ENCODE measurements at places on chromosomes 6 and 20. TPM values are rescaled to one million over a fixed set of nuclear protein-coding genes. Genes with fewer than 3 reads are reported as not detected.

DNA sequence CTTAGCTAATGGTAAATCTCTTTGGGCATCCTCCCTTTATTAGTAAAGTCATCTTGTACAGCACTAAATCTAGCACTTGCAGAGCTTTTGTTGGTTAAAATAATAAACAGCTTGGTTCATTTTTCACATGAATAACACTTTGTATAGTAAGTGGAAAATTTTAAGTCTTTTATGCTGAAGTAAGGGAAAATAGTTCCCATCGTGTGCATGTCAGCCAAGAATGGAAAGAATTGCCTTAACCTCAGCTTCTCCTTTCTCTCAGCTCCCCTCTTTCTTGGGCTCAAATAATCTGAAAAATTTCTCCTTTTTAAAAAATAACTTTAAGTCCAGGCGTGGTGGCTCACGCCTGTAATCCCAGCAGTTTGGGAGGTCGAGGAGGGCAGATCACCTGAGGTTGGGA lies 16.6 kb downstream of the SNRPC start:
- DNase-seq: no peak

GRCh38 chr6:56642366-56643261 lies at the start of gene DST:
Gene DST (minus strand): TSS chr6:56642889.
- peak; percentile 32 for DNase-seq

DNA sequence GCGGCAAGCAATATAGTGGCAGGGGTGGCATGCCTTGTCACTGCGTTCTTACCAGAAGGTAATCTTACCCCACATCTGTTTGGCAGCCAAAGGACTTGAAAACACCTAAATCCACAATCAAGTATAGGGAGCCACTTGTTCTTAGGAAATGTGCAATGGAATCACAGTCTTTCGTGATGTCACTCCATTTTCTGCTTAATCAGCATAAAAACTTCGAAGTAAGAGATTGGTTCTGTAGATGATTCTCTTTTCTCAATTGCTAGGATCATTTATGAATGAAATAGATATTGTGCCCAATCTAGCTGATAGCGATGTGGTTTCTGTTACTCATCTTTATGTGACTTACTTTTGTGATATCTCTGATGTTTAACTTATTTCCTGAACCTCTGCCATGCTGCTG lies 89.0 kb downstream of the SLC22A3 start:
- no peak for DNase-seq

ZNF337 gene
- total RNA-seq: 9.7 TPM

WFDC11 gene
- not detected for total RNA-seq

Data from uterus (tissue), 4 donors.